ENCODE measurements at places on chromosomes 7 and 10.

- no peak for DNase-seq
These were observed 51.2 kb downstream of the RAPGEF5 start for GRCh38 chr7:22305706-22306105.

- DNase-seq = no peak
These were observed 24.2 kb downstream of the POM121L12 start for GRCh38 chr7:53059591-53059990.

DNA sequence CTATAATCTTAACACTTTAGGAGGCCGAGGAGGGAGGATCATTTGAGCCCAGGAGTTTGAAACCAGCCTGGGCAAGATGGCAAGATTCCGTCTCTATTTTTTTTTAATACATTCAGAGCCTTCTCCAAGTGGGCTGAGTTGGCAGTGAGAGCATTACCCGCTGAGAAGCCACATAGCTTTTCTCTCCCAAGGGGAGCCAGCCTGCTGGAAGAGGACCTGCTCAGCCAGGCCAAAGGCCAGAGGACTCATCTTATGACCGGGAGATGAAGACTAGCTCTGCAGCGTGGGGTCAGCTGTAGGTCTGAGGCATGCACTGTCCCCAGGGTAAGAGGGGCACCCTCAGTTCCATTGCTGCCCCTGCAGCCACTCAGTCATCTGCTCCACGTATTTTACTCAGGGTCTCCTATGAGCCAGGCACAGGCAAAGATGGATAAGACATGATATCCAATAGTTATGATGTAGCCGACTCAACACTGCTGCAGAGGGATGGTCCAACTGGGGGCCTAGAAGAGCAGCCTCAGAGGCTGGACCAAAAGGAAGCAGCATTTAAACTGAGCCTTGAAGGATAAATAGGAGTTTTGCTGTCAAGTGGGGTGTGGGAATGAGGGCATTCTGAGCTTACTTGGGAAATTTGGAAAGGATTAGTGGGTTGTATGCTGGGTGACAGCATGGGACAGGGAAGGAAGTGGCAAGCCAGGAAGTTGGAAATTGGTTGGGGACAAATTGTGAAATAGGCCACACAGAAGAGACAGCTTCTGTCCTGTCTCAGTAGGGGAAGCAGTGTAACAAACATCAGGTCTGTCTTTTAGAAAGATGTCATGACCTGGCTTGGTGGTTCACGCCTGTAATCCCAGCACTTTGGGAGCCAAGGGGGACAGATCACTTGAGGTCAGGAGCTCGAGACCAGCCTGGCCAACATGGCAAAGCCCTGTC, 1.6 kb upstream of the MARVELD1 start:
- DNase-seq = no peak

DNA sequence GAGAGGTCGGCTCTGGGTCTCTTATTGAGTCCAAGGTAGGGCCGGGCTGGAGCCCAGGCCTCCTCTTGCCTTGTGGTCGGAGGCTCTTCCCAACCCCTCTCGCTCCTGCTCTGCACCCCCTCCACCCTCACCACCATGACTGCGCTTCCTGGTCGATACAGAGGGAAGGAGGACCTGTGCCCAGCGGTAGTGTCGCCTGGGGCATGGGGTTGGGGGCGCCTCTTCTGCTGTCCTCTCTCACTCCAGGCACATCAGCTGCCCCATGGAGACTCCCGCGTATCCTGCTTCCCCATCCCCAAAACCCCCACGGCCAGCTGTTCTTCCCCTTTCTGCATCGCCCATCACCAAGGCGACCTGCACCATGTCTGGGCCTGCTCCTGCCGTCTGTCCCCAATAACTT, 44.4 kb downstream of the TMEM270 start:
- DNase-seq = no peak

- DNase-seq = no peak
These were observed 116.8 kb downstream of the GRID1 start for GRCh38 chr10:86249794-86250193.

DNA sequence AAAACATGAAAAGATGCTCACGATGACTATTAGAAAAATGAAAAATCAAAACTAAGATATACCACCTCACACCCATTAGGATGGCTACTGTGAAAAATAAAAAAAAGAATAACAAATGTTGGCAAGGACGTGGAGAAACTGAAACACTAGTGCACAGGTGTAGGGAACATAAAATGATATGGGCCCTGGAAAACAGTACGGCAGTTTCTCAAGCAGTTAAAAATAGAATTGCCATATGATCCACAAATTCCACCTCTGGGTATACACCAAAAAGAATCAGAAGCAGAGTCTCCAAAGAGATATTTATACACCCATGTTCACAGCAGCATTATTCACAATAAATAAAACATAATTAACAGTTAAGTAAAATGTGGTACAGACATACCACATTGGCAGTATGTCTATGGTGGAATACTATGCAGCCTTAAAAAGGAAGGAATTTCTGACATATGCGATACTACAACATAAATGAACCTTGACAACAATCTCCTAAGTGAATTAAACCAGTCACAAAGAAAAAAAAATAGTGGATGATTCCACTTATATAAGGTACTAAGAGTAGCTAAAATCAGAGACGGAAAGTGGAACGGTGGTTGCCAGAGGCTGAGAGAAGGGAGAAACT, 69.7 kb downstream of the KMT2C start:
- no peak for DNase-seq

GRCh38 chr7:122831436-122831835, 54.8 kb downstream of the CADPS2 start:
- DNase-seq = no peak

DNA sequence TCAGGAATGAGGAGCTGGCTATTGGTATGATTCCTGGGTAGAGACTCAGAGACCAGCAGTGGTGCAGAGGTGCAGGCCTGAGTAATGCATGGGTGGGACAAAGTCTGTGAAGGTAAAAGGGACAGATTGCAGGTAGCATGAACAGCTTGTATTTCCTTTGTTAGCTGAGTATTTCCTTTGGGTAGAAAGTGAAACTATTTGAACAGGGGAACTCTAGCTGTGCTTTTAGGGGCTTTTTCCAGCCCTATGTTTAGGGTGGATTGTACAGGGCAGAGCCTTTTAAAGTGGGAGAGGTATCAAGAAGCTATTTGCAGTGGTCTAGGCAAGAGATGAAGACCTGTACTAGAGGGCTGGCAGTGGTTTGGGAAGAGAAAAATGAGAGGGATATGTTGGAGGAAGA, 739.9 kb downstream of the REEP3 start:
- no peak for DNase-seq

- no peak for DNase-seq
These were observed 3.7 kb upstream of the DPYSL4 start for GRCh38 chr10:132183046-132183445.

DNA sequence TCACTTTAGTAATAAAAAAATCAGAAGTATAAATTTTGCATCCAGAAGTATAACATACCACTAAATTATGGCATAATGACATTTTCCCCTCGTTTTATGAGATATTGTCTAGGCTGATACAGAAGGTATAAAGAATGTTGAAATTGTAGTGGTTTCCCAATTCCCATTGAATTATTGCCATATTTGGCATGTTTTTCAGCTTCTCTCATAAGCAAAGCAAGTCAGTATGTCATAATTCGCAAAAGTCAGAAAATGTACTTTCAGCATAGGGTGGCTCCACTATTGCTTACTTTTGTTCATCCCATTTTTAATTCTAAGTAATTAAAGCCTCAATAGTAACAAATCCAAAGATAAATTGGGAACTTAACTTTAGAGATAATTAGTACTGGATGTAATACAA, 19.7 kb upstream of the PTPRZ1 start:
- DNase-seq = no peak

GRCh38 chr10:58052772-58053171, 214.9 kb downstream of the IPMK start:
- no peak for DNase-seq

- DNase-seq = no peak
These were observed 55.3 kb upstream of the MGMT start for GRCh38 chr10:129411772-129412171.

- DNase-seq = no peak
These were observed 9.4 kb upstream of the PSAP start for GRCh38 chr10:71860243-71861029.

GRCh38 chr10:106312087-106312486, 852.4 kb downstream of the SORCS1 start:
- DNase-seq = no peak

DNA sequence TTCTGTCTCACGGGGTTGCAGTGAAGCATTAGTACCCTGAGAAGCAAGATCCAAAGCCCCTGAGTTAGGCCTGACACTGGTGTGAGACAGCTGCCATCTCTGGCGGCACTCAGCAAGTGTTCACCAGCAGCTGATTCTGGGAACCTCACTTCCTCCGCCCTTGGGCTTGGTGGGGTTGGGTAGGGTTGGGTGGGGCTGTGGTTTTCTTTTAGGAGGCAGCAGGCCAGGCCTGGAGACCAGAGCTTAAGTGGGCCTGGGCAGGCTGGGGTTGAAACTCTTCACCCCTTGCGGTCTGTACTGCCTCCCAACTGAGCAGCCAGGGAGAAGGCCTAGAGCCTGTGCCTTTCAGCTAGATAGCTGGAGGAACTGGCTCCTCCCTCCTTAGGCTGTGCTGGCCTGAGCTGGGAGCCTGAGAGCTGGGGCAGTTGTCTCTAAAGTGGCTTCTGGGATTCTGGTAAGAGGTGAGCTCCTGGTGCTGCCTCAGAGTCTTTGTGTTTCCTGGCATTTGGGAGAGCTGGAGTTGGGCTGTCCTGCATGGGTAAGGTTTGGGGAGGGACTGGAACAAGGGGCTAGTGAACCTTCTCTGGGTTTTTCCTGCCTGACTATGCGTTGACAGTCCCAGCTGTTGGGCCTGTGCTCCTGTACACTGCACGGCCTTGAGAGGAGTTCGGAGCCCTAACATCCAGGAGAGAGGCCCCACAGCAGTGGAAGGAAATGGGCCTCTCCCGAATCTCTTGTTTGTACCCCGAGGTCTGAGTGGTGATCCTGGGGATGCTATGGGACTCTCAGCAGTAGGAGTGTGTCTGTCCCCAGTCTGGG, 5.1 kb downstream of the TSPAN14 start:
- DNase-seq = peak; percentile 55

DNA sequence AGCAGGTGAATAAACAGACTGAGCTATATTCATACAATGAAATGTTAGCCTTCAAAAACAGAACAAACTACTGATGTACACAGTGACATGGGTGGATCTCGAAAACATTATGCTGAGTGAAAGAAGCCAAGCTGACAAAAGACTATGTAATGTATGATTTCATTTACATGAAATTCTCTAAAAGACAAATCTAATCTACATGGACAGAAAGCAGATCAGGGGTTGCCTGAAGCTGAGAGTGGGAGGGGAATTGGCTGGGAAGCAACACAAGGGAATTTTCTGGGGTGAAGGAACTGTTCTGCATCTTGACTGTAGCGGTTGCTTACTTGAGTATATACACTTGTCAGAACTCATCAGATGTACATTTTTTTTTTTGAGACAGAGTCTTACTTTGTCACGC, 121.7 kb upstream of the SVIL start:
- DNase-seq = no peak

DNA sequence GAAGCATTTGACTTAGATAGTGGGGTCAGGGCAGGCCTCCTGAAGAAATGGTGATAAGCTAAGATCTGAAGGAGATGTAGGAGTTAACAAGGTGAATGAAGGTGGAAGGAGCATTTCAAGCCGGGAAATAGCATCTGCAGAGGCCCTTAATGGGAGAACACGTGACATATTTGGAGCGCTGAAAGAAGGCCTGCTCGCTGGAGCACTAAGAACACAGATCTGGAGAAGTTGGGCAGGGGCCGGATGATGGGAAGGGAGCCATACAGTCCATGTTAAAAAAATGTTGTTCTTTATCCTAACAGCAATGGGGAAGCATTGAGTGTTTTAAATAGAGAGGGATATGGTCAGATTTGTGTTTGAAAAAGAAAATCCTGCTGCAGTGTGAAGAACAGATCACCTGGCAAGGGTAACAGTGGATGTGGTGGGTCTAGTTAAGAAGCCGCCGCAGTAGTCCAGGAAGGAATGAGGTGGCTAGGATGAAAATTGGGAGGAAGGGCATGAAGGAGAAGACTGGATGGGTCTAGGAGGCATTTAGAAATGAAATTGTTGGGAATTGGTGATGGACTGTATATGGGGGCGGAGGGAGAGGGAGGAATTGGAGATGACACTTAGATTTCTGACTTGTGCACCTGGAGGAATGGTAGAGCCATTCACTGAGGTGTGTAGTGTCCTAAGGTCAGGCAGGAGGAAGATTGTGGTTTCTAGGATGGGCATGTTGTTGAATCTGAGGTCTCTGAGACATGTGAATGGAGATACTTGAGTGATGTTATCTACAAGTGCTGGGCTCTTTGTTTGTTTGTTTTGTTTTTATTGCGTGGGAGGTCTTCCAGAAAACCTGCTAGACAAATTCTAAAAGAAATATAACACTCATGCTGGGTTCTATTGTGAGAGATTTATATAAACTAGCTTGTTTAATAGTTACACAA, 58.4 kb downstream of the MET start:
- DNase-seq = no peak

- no peak for DNase-seq
These were observed 696.7 kb upstream of the CELF2 start for GRCh38 chr10:10320956-10321355.

DNA sequence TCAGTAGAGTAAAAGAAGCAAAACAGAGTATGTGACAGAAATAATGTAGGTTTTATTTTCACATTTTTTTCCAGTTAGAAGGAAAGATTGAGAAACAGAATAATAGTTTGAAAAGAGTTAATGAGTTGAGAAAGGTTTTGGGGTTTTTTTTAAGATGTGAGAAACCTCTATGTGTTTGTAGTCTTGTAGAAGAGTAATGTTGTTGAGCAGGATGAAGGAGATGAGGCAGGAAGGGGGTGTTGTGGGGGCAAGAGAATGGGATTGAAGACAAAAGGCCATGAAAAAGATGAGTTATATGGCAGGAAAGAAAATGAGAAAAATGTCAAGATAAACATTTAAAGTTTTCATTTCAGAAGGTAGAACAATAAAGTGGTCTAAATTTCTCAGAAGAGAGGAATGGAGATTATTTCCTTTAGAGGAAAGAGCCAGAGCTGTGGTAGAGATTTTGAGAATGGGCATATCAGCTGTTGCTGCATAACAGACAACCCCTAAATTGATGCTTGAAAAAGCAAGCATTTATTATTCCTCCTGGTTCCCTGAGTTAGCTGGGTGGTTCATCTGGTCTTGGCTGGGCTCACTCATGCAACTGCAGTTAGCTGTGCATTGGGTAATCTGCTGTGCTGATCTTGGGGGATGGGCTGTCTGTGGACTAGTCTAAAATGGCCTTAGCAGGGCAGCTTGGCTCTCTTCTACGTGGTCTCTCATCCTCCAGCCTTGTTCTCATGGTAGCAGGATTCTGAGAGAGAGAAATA, 27.1 kb downstream of the PCGF5 start:
- DNase-seq = no peak

DNA sequence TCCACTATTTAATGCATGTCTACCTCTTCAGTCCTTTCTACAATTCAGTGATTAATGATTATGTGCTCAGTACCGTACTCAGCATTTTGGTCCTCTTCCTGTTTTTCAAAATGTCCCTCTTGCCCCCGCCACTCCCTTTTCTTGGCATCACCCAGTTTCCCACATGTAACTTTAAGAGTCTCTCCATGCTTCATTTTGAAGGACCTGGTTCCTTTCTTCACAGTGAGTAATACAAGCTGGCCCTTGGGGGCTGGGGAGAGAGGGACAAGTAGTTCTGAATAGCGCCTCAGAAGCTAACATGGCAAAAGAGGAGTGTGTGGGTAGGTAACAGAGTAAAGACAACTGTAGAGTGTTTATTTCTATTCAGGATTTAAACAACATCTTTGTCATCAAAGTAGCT, 34.6 kb upstream of the SLIT1 start:
- no peak for DNase-seq

Measured in effector memory CD4-positive, alpha-beta T cell (primary cell).